ENCODE measurements at places on chromosomes 3 and 15.

GRCh38 chr3:98536456-98537017 is 4.8 kb downstream of the GPR15 start:
- no peak for DNase-seq

DNA sequence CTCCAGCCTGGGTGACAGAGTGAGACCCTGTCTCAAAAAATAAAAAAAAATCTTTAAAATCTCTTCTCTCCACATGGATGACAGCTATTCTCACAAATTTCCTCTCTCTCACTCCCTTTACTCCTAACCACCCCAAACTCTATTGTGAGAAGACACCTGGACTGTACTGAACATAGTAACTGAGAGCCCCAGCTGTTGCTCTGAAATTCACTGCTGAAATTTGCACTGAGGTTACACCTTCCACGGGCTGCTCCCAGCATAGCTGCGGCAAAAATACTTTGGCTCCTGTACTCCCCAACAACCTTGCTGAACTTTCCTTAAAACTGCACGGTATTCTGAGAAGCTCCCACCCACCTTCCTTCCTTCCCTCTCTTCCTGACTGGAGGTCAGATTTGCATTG is 4.4 kb upstream of the PCCB start:
- no peak for DNase-seq

DNA sequence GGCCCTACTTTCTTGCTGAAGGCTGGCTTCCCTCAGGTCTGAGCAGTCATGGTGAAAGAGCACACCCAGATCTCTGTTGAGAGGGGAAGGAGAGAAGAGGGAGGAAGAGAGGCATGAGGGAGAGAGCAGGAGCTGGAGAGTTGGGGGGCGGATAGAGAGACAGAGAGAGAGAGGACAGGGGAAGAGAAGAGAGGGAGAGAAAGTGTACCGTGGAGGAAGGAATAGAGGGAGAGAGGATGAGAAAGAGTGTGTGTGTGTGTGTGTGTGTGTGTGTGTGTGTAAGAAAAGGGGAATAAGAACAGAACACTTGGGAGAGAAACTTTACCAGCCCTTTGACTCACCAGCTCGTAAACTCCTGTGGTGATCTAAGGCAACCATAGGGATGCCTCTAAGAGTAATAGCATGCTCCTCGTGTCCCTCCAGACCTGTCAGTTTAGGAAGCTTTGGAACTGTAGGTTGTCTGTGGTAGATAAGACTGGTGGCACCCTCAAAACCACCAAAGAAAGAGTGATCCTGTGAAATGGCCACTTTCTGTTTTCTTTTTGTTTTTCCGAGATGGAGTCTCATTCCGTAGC is 18.2 kb downstream of the ZNF592 start:
- no peak for DNase-seq

GRCh38 chr3:49387721-49388120 is 24.1 kb downstream of the RHOA start:
- DNase-seq, result no peak

- no peak for DNase-seq
Measured at GRCh38 chr15:93217343-93217742, 128.3 kb upstream of the RGMA start.

DNA sequence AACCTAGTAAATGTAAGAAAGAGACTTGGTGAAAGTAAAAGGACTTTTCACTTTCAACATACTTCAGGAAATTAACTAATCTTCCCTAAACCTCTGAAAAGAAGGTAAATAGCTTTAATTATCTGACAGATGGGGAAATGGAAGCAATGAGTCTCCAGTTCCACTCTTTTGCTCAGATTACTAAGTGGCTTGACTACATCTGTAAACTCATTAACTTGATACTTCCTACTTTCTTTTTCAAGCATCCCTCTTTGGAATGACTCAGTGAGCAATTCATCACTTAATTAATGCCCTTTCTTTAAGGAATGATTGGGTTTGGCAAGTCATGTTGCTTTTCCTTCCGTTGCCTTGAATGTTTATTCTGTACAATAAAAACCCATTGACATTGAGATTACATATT is 234.2 kb downstream of the GRM7 start:
- no peak for DNase-seq

GRCh38 chr3:88433568-88433967 is 283.8 kb downstream of the C3orf38 start:
- DNase-seq, result no peak

- DNase-seq, result no peak
Measured at GRCh38 chr3:153901152-153901551, 220.0 kb upstream of the ARHGEF26 start.

DNA sequence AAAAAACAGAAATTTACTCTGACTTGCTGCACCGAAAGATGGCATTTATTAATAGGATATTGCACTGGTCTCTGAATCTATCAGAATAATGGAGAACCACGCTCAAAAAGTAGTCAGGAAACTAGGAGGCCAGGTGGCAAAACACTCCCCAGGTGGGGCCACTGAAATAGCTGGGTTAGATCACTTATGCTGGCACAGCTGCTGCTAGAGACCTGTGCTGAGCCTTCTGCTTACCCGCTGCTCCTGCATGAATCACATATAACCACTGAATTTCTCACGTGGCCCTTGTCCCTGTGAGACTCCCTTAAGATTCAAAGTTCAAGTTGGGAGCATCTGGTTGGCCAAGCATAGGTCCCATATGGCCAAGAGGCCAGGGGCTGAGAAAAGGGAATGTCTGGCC is 66.0 kb upstream of the OXTR start:
- DNase-seq, result no peak

- no peak for DNase-seq
Measured at GRCh38 chr3:54476891-54477290, 354.5 kb downstream of the CACNA2D3 start.

- peak; percentile 84 for DNase-seq
Measured at GRCh38 chr3:25448750-25449692, 21.0 kb downstream of the RARB start.

- DNase-seq, result no peak
Measured at GRCh38 chr3:71225951-71226564, 357.5 kb downstream of the FOXP1 start.

- no peak for DNase-seq
Measured at GRCh38 chr3:38212141-38212540, 46.8 kb downstream of the OXSR1 start.

- no peak for DNase-seq
Measured at GRCh38 chr3:38519000-38519399, 22.9 kb downstream of the EXOG start.

GRCh38 chr3:12024959-12025570 is 20.9 kb downstream of the SYN2 start:
- no peak for DNase-seq

DNA sequence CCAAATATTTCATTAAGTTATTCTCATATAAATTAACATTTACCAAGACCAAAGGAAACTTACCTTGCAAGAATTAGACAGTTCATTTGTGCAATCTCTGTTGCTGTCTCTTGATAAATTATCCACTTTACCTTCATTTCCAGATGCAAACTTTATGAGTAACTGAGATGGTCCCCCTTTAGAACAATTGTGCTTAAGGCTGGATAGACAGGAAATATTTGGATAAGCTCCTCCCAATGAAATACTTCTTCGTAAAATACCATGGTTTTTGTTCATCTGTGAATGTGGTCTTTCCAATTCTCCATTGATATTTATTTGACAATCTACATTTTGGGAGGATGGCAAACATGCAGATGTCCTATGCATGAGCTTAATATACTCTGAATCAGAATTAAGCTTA is 78.2 kb downstream of the NEDD4 start:
- DNase-seq, result peak; percentile 41

DNA sequence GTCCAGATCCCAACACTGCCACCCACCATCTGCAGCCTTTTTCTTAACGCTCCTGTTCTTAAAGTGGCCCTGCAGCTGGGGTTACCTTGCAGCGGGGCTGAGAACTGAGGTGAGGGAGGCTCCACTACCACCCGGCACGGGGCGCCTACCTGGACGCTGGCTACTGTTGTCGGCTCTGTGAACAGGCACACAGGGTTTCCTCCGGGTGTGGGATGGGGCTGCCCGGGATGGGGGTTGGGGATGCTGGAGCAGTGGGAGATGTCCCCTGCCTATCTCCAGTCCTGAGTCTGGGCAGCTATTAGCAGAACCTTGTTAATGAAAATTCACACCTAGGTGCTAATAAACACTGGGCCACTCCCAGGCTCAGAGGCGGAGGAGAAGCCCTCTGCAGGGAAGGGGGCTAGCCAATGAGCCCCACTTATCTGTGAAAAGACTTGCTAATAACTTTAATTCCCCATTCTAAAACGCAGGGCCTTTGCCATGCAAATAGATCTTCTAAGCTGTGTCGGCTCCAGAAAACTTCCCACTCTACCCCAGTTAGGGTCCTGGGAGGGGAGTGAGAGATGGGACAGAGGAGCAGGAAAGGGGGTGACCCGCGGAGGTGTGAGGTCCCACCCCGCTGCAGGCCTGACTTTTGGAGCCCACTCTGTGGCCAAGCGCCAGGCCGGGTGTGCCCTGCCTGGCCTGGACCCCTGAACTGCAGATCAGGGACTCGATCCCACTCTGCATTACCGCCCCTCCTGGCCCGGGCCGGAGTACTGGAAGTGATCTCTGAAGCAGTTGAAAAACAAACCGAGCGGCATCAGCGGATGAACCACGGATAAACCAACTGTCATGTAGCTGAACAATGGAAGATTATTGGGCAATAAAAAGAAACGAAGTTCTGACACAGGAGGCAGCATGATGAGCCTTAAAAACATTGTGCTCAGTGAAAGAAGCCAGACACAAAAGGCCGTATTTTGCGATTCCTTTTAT is 3.1 kb downstream of the MESP1 start:
- no peak for DNase-seq

DNA sequence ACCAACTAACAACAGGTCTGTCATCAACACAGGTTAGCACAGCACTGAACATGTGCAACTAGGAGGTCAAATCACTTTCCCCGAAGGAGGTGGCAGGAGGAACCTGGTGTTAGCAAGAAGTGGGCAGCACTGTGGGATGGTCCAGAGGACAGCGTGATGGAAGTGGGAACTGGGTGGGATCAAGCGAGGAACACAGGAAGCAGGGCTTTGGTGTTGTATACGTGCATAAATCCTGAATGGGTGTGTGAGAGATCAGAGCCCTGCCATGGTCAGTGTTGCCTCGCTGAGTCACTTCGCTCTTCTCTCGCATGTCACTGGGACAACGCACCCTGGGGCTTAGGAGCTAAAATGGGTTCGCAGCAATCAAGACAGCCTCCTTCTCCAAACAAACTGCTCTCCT is 62.1 kb downstream of the MOBP start:
- no peak for DNase-seq

DNA sequence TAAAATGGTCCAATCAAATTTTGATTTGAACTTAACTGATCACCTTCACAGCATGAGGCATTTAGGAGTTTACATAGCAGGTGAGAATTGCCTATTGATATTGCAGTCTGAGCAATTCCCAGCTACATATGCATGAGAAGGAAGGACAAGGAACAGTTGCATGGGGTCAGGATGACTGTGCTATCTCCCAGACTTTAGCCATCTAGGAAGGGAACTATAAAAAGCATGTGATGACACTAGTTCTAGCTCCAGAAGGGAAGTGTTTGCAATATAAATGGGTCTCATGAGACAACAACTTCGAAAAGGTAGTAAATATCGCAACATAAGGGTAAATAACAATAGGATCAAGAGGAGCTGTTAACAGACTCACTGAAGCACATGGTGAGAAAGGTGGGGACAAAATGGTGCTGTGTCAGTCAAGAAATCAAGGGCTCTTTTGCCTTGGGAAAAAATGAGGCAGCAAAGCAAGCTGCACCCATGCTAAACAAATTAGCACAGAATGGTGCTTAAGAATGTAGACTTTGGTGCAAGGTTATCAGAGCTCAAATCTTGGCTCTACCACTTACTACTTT is 90.4 kb upstream of the SLC2A2 start:
- DNase-seq, result no peak

- DNase-seq, result no peak
Measured at GRCh38 chr3:87127281-87127680, 99.8 kb upstream of the CHMP2B start.

- DNase-seq, result peak; percentile 51
Measured at GRCh38 chr3:32480604-32481003, 22.0 kb downstream of the CMTM6 start.

DNA sequence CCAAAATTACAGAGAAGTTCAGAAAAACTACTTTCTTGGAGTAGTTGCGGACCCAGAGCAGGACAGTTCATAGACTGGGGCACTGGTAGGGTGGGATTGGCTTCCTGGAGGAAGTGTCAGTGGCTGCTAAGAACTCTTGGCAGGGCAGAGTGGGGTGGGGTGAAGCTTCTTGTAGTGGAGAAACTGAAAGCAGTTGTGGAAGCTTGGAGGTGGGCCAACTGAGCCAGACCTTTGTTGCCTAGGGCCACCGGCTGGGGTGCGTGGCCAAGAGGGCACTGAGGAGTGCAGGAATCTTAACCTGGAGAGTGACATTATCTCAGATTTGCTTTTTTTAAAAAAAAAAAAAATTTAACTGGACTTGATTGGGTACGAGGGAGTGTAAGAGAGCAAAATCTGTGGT is 3.1 kb downstream of the KAT2B start:
- peak; percentile 43 for DNase-seq

DNA sequence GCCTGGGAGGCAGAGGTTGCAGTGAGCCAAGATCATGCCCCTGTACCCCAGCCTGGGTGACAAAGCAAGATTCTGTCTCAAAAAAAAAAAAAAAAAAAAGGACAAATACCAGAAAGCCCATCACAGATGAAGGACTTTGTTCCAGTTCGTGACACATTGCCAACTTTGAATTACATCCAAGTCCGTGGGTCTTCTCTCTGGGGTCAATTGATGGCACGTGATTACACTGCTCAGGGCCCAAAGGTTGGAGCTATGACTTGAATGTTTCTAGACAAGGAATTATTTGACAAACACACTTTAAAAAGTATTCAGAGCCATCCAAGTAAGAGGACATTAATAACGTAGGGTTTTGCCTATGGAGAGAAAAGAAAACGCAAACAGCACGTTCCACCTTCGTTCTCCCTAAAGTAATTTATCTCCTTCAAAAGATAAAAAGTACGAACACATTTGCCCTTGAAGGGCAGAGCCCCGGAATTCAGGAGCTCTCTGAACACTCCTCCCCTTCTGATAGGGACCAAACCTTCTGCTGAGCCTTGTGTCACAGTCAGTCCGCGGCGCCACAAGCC is 31.3 kb upstream of the ST3GAL6 start:
- DNase-seq, result no peak

DNA sequence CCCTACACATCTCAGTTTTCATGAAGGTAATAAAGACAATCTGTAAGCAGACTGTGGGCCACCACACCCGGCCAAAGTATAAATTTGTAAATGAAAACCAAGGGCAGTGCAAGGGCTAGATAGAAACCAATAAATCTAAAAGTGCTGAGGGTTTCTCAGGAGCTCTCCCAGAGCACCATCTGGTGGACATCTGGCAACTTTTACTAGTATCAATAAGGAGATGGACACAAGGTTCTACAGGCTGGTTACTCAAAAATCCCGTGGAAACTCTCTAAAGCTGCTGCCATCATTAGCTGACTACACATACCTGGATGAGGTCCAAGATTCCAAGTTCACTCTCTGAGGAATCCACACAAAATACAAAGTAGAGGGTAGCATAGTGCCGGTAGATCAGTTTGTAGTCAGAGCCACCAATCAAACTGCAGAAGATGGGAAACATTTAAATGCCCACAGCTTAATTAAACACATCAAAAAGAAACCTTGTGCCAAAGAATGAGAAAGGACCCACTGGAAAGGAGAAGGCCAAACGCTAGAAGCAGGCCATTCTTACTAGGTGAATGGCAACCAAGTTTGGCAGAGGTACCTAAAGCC is 5.5 kb downstream of the AP3S2 start:
- DNase-seq, result peak; percentile 80

Data from cardiac fibroblast (primary cell).